ENCODE measurements at places on chromosomes 4 and X. TPM values are rescaled to one million over a fixed set of nuclear protein-coding genes. Genes with fewer than 3 reads are reported as not detected.
A peak's percentile ranks its signal among the peaks of the same experiment; 100 is the strongest.

- H3K27ac ChIP-seq = no peak overlapping the region
- DNase-seq = no peak
- no peak overlapping the region for H3K4me3 ChIP-seq
- H3K36me3 ChIP-seq = no peaks in the 10 kb centered on the region
These were observed 86.5 kb downstream of the SH3KBP1 start for GRCh38 chrX:19800821-19801374.

- H3K27ac ChIP-seq = no peak overlapping the region
- no peaks in the 10 kb centered on the region for H3K4me1 ChIP-seq
- H3K27me3 ChIP-seq = no peaks in the 10 kb centered on the region
- no peak overlapping the region for H3K4me3 ChIP-seq
- no peak for DNase-seq
These were observed 207.3 kb downstream of the HS6ST2 start for GRCh38 chrX:132751063-132751690.

DNA sequence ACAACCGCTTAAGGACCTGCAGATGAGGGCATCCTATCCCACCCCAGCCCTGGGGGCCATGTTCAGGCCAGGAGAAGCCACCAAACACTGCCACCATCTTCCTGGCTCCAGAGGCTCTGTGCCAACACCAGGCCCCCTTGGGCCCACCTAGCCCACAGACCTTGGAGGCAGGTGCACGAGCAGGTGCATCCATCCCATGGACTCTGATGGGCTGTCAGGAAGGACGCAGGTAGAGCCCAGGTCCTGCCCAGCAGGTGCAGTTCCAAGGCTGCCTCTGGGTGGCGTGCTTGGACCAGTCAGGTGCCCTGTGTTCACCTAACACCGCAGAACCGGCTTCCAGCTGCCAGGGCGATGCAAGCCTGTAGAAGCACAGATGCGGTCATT lies 22.8 kb upstream of the PDE6B start:
- peak; percentile 81 for DNase-seq
- H3K4me3 ChIP-seq = no peak overlapping the region
- no peaks in the 10 kb centered on the region for H3K4me1 ChIP-seq
- H3K27me3 ChIP-seq = no peaks in the 10 kb centered on the region
- H3K36me3 ChIP-seq = no peaks in the 10 kb centered on the region

DNA sequence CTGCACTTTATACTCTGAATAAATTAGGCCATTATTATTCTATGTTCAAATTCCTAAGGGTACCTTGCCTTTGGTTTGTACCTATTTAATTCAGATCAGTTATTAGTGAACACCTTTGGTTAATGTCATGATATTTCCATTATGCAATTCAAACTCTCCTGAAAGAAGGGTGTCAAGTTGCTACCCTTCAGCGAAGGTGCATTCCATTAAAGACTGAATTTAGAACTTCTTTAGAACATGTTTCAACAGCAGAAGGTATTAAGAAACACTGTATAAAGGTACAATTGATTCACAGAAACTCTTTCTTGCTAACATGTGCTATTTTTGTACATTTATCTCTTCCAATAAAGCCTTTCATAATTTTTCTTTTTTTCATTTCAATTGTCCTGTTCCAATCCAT lies 1545.4 kb upstream of the PCDH10 start:
- no peak for DNase-seq
- H3K27me3 ChIP-seq = no peaks in the 10 kb centered on the region
- no peaks in the 10 kb centered on the region for H3K4me1 ChIP-seq
- no peaks in the 10 kb centered on the region for H3K36me3 ChIP-seq

- DNase-seq = no peak
- no peaks in the 10 kb centered on the region for H3K4me1 ChIP-seq
- H3K36me3 ChIP-seq = no peaks in the 10 kb centered on the region
- no peaks in the 10 kb centered on the region for H3K27me3 ChIP-seq
- H3K4me3 ChIP-seq = no peak overlapping the region
These were observed 41.7 kb downstream of the RBM46 start for GRCh38 chr4:154822775-154823174.

DNA sequence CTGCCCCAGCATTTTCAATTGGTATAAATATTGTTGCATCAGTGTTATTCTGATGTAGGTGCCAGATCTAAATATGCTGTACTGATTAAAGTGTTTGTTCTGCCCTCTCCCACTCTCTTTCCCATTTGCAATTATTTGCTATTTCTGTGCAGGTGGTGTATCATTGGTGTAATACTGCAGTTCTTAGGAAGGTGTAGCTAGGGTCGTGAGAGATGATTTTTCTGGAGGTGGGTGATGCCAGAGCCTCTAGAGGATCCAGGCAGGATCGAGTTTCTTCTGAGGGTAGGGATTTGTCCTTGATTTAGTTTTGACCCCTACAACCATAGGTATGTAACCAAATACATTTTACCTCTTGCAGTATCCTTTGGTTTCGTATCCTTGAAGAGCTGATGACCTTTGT lies 1.9 kb downstream of the SMAD1 start:
- H3K27ac ChIP-seq = peak overlapping the region; percentile 99
- peaks cover 26% of the 10 kb centered on the region for H3K4me1 ChIP-seq
- no peak for DNase-seq

DNA sequence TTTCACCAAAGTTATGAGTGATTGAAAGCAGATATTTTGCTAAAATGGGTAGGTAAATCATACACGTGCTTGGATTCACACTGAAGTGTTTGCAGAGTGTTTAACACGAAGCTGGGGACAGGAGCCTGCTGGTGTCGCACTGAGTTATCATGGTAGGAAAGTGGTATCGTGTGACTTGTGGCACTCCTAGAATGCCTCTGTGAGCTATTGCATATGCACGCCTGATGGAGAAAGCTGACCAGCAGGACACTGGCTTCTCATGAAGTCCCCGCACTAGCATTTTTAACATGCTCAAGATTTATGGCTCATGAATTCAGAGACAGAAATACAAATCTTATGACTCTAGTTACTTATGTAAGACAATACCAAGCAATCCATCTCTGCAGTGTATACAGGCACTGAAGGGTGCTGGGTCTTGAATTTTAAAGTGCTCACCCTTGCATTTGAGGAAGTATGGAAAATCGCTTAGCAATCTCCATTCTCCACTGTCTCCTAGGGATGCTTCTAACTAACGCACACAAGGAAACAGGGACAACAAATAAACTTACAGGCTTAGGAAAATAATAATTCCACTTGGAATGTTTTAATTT lies 19.8 kb downstream of the VCX3B start:
- H3K27ac ChIP-seq = no peak overlapping the region
- H3K4me1 ChIP-seq = no peaks in the 10 kb centered on the region
- H3K4me3 ChIP-seq = no peak overlapping the region
- no peaks in the 10 kb centered on the region for H3K27me3 ChIP-seq

DNA sequence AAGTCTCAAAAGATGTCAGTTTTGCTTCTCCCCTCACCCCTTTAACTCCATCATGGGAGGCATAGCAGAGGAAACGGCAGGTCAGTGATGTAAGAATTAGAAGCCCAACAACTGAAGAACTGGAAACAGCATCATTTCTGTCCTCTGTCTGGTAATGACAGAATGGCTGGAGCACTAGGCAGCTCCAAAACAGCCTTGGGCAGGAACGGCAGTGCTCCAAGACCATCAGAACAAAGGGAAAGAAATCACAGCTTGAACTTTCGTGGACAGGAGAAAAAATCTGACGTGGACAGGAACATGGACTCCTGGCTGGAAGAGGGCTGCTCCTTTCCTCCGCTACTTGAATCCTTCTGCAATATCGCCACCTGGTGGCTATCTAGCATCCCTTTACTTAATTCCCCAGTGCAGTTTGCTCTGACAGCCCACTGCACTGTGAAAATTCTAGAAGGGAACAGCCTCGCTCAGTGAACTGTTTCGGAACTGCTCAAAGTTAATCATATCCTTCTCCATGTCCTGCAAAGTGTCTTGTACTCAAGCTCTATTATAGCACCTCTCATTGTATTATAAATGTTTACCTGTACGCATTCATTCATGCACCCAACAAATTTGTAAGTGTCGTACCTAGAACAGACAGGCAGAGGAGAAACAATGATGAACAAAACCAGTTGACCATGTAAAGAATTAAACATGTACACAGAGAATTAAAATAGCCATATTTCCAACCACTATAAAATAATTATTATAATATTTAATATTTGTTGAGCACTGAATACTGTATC lies 20.4 kb downstream of the SLC25A53 start:
- H3K36me3 ChIP-seq = no peaks in the 10 kb centered on the region
- H3K27ac ChIP-seq = no peak overlapping the region
- no peaks in the 10 kb centered on the region for H3K4me1 ChIP-seq
- peak; percentile 64 for DNase-seq
- no peak overlapping the region for H3K4me3 ChIP-seq

GRCh38 chrX:69080855-69081465 lies 84.3 kb downstream of the PJA1 start:
- DNase-seq = no peak
- H3K36me3 ChIP-seq = no peaks in the 10 kb centered on the region
- no peaks in the 10 kb centered on the region for H3K27me3 ChIP-seq
- H3K4me3 ChIP-seq = no peak overlapping the region
- no peaks in the 10 kb centered on the region for H3K4me1 ChIP-seq

DNA sequence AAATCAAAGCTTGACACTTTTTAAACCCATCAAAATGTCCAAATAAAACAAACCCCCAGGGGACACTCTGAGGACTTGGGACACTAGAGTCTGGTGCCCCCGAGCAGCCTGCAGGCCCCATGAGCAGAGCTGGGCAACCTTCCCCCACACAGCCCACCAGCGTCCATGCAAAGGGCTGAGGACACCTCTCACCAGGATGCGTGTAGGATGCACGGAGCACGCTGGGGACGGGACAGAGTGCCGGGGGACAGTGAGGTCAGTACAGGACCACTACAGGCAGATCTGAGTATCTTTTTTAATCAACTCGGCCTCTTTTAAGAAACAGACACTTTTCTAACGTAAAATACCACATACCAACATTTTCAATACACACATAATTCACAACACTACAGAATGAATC lies 6.9 kb downstream of the GAK start:
- no peak overlapping the region for H3K27ac ChIP-seq
- H3K4me3 ChIP-seq = no peak overlapping the region
- H3K4me1 ChIP-seq = no peaks in the 10 kb centered on the region
- DNase-seq = no peak
- no peaks in the 10 kb centered on the region for H3K27me3 ChIP-seq

DNA sequence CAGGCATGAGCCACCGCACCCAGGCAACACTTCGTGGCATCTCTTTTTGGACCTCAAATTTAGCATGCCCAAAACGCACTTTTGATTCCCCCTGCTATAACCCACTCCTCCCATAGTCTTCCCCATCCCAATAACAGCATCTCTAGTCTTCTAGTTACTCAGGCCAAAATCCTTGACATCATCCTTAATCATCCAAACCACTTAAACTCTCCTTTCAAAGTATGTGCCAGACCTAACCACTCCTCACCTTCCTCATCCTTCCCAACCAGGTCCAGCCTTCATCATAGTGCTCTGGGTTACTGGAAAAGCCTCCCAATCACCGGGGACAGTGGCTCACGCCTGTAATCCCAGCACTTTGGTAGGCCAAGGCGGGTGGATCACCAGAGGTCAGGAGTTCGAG lies 41.9 kb downstream of the AFAP1 start:
- H3K36me3 ChIP-seq = no peaks in the 10 kb centered on the region
- no peaks in the 10 kb centered on the region for H3K27me3 ChIP-seq
- H3K27ac ChIP-seq = no peak overlapping the region

DNA sequence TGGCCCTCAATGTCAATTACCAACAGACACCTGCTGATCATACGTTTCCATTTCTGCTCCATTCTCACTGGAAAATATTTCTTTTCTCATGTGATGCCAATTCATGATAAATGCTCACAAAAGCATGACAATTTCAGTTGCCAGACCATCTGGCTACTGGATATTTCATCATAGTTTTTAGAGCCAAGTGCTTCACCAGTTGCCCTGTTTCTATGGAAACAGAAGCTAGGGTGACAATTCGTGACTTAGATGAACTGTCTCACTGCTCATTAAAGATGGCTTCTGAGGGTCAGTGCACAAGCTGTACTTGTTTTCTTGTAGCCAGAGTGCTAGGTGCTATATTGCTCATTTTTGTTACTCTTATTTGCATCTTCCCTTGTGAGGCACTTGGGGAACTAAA lies 184.9 kb downstream of the COMMD8 start:
- H3K27ac ChIP-seq = no peak overlapping the region
- no peaks in the 10 kb centered on the region for H3K27me3 ChIP-seq
- no peak for DNase-seq
- H3K4me3 ChIP-seq = no peak overlapping the region

DNA sequence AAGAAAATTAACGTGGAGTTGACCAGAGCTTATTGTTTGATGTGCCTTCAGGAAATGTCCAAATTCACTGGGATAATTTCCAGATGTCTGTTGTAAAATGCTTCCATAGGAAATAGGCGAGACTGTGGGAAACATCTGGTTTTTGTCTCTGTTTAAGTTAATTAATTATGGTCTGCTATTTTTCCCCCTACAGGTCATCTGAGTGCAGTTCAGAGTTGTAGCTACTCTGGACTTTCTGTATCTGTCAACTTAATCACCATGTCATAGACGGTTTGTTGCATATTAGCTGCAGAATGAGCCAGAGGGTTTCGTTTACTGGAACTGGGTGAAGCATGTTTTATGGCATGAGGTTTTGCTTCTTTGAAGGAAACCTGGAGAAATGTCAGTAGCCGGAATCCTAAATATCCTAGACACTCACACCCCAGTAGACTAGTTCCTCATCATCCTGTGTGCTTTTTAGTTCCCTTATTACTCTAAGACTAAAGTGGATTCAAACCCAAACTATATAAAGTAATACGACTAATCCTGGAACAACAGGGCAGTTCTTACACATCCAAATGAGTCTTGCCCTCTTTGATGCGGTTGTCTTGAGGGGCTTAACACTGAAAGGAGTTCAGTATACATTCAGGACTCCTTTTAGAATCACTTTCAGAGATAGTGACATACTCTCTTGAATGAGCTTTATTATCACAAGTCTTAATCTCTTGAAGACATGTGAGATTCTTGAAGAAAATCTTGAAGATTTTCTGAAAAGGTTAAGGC lies 62.5 kb downstream of the PPEF1 start:
- no peaks in the 10 kb centered on the region for H3K36me3 ChIP-seq
- H3K4me1 ChIP-seq = no peaks in the 10 kb centered on the region
- no peak for DNase-seq
- H3K27me3 ChIP-seq = no peaks in the 10 kb centered on the region
- H3K27ac ChIP-seq = no peak overlapping the region

DNA sequence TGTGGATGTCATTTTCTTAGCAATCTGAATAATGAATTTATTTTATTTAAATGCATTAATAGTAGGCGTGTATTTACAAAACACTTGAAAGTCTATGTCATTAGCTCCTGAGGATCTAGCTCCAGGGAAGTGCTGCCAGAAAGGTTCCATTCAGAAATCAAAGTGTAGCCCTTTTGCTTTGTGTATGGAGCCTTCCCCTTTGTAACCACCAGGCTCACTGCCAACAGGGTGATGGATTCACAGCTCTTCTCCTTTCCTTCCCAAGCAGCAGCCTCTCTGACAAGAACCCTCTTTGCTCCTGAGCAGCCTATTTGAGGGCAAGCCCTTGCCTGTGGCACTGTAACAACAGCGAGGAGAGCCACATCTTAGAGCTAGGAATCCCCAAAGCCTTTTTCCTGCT lies 286.0 kb upstream of the RASGEF1B start:
- H3K36me3 ChIP-seq = no peaks in the 10 kb centered on the region
- H3K4me1 ChIP-seq = no peaks in the 10 kb centered on the region
- H3K27ac ChIP-seq = no peak overlapping the region

The PRSS12 gene
- 0.21 TPM for total RNA-seq

The GAGE13 gene
- total RNA-seq = not detected

The SLC34A2 gene
- 88.3 TPM for total RNA-seq

The TCP11X2 gene
- total RNA-seq = not detected

Measured in thyroid gland (tissue), 4 donors.